ENCODE measurements at places on chromosomes 7 and 10. TPM values are rescaled to one million over a fixed set of nuclear protein-coding genes. Genes with fewer than 3 reads are reported as not detected.

GRCh38 chr10:12564173-12564572 is 214.8 kb downstream of the CAMK1D start:
- no peak overlapping the region for H3K4me3 ChIP-seq
- peaks cover 28% of the 10 kb centered on the region for H3K27me3 ChIP-seq
- no peak overlapping the region for H3K27ac ChIP-seq
- no peaks in the 10 kb centered on the region for H3K4me1 ChIP-seq
- no peaks in the 10 kb centered on the region for H3K36me3 ChIP-seq

DNA sequence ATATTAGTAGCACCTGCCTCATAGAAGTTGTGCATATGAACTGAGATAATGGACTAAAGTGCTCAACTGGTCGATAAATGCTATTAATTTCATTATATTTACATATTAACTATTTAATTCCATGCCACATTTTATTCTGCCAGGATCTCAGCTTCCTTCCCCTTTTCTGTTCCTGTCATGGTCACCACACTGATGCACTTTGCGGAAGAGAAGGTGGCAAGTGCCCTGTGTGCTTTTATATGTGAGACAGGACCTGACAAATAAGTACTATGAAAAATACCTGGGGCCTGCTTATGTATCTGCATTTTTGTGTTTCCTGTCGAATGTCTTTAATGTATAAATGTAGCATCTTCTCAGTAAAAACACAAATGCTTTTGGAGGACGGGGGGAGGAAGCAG is 12.2 kb downstream of the ATP6V0E2 start:
- H3K36me3 ChIP-seq: no peaks in the 10 kb centered on the region
- no peak for DNase-seq
- no peaks in the 10 kb centered on the region for H3K4me1 ChIP-seq
- H3K27me3 ChIP-seq: no peaks in the 10 kb centered on the region

GRCh38 chr10:129637010-129637409 is 170.0 kb downstream of the MGMT start:
- H3K27ac ChIP-seq: no peak overlapping the region
- DNase-seq: no peak
- H3K4me3 ChIP-seq: no peak overlapping the region
- no peaks in the 10 kb centered on the region for H3K4me1 ChIP-seq
- H3K27me3 ChIP-seq: no peaks in the 10 kb centered on the region

GRCh38 chr10:93751832-93752231 is 5.9 kb upstream of the LGI1 start:
- no peak overlapping the region for H3K4me3 ChIP-seq
- peaks cover 37% of the 10 kb centered on the region for H3K4me1 ChIP-seq
- H3K27ac ChIP-seq: no peak overlapping the region

DNA sequence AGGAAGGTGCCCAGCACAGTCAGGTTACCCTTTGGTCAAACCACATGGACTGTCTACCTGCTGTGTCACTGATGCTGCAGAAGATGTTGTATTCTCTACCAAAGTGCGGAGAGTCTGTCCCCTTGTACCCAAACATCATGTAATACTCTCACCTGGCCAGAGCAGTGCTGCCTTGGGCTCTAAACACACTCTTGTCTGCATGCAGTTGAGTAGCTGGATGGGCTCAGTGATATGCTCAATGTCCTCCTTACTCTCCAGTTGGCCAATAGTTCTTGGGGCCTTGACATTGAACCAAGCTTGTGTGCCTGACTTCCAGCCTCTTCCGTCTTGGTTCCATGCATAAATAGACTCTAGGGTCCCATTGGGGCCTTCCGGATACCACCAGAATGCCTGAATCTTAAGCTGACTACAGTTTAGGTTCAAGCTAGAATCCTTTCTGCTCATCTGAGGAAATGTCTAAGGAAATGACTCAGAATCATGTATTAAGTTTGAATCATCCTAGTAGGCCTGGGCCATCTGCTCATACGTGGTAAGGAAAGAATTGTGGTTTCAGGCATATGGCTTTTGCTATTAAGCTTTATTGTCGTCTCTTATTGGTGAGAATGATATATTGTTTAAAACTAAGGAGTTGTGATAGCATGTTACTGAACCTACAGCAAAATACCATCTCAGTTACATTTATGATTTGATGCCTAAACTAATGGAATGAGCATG is 118.0 kb downstream of the OTUD1 start:
- no peaks in the 10 kb centered on the region for H3K27me3 ChIP-seq
- 0 out of 2 replicates have a peak overlapping the region, but pooled peaks have one; percentile 8 for H3K27ac ChIP-seq
- H3K36me3 ChIP-seq: no peaks in the 10 kb centered on the region
- peak; percentile 45 for DNase-seq

- no peaks in the 10 kb centered on the region for H3K36me3 ChIP-seq
- no peak for DNase-seq
- H3K4me3 ChIP-seq: no peak overlapping the region
- no peaks in the 10 kb centered on the region for H3K4me1 ChIP-seq
Measured at GRCh38 chr10:21203473-21204107, 306.5 kb upstream of the NEBL start.

GRCh38 chr7:94940241-94940640 is 32.8 kb downstream of the PPP1R9A start:
- no peak overlapping the region for H3K27ac ChIP-seq
- H3K4me1 ChIP-seq: no peaks in the 10 kb centered on the region
- DNase-seq: no peak
- no peaks in the 10 kb centered on the region for H3K36me3 ChIP-seq

DNA sequence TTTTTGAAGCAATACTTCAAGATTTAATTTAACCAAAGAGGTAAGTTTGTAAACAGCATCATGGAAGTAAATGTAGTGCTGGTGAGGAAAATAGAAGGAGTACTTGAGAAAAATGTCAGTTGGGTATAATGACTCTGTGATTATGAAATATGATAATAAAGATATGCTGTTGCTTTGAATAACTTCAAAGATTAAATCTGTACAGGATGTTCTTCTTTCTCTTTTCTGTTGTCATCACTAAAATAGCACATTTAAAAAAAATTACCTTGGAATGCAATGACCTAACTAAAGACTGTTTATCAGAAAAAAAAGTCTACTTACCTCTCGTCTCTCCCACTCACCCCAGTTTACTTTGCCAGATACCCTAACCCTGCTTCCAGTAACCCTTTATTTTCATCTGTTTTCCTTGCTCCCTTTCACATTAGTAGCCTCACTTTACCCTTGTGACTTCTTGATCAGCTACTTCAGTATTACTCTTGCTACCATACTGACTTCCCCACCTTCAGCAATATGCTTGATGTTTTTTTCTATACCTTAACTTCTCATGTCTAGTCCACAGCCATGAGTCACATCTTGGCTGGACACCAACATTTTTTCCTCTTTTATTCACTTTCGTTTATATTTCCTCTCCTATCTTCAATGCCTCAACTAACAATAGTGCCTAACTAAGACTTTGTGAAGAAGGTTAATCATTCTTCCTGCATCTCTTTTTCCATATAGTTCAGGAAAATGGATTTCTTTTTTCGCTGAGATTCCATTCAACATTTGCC is 29.7 kb upstream of the TAS2R16 start:
- H3K27ac ChIP-seq: no peak overlapping the region
- no peak for DNase-seq
- no peak overlapping the region for H3K4me3 ChIP-seq
- H3K4me1 ChIP-seq: no peaks in the 10 kb centered on the region

GRCh38 chr7:121182902-121183301 is 145.9 kb upstream of the WNT16 start:
- peak overlapping the region; percentile 4 for H3K4me3 ChIP-seq
- DNase-seq: peak; percentile 16
- peak overlapping the region; percentile 63 for H3K27ac ChIP-seq
- H3K27me3 ChIP-seq: no peaks in the 10 kb centered on the region

DNA sequence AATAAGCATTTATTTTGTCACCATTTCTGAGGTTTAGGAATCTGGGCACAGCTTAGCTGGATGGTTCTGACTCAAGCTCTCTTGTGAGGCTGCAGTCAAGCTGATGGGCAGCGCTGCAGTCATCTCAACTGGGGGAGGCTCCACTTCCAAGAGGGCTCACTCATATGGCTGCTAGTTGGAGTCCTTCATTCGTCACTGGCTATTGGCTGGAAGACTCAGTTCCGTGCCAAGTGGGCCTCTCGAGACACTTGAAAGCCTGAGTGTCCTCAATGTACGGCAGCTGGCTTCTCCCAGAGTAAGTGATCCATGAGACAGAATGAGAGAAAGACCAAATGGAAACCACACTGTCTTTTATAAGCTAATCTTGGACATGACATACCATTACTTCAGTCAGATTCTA is 21.6 kb upstream of the COL13A1 start:
- no peaks in the 10 kb centered on the region for H3K36me3 ChIP-seq
- no peak for DNase-seq
- peaks cover 32% of the 10 kb centered on the region for H3K27me3 ChIP-seq
- no peak overlapping the region for H3K27ac ChIP-seq

- H3K36me3 ChIP-seq: peaks cover 31% of the 10 kb centered on the region
- peaks cover 9% of the 10 kb centered on the region for H3K4me1 ChIP-seq
- H3K4me3 ChIP-seq: no peak overlapping the region
- DNase-seq: no peak
- H3K27me3 ChIP-seq: no peaks in the 10 kb centered on the region
- peak overlapping the region; percentile 24 for H3K27ac ChIP-seq
Measured at GRCh38 chr10:119908166-119908565, 15.6 kb downstream of the SEC23IP start.

DNA sequence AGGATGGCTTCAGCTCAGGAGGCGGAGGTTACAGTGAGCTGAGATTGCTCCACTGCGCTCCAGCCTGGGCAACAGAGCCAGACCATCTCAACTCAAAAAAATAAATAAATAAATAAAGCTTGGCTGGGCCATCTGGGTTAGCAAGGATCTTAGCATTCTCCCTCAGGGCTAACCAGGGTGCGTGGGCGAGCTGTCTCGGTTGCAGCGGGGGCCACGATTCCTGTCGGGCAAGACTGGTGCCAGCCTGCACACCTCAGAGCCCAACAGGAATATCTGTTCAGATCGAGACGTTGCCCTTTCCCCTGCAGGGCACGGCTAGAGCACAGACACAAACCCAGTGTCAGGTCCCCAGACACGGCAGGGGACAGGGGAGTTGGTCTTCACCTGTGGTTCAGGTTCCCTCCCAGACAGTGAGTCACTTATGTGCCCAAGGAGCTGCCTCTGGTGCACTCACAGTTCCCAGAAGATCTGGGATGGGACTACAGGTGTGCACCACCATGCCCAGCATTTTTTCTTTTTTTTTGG is 75.5 kb upstream of the GTF2I start:
- peaks cover 24% of the 10 kb centered on the region for H3K4me1 ChIP-seq
- DNase-seq: no peak
- no peak overlapping the region for H3K4me3 ChIP-seq
- peaks cover 8% of the 10 kb centered on the region for H3K36me3 ChIP-seq

GRCh38 chr7:127893547-127893946 is 137.7 kb downstream of the LRRC4 start:
- DNase-seq: no peak
- no peak overlapping the region for H3K4me3 ChIP-seq
- peaks cover 33% of the 10 kb centered on the region for H3K36me3 ChIP-seq
- peaks cover 26% of the 10 kb centered on the region for H3K4me1 ChIP-seq
- H3K27ac ChIP-seq: no peak overlapping the region

Gene GCK
- total RNA-seq: not detected

Gene ZNRF2
- 3.6 TPM for total RNA-seq

Gene KAZALD1
- 14.5 TPM for total RNA-seq

All from HFFc6 (cell line).